ENCODE measurements at places on chromosomes 5 and 9. TPM values are rescaled to one million over a fixed set of nuclear protein-coding genes. Genes with fewer than 3 reads are reported as not detected.

The TAF11L10 gene
- not detected for total RNA-seq

The PCDHGA12 gene
- 22.3 TPM for total RNA-seq

The FREM1 gene
- total RNA-seq = 0.56 TPM

The ANGPTL2 gene
- 56.7 TPM for total RNA-seq

The PDE4D gene
- 15.5 TPM for total RNA-seq

The VLDLR gene
- total RNA-seq = 3.0 TPM

The SLC6A18 gene
- total RNA-seq = not detected

The TSSK1B gene
- 0.13 TPM for total RNA-seq

The PAIP2 gene
- 54.9 TPM for total RNA-seq

The PCDHGA4 gene
- 4.0 TPM for total RNA-seq

The LCN15 gene
- not detected for total RNA-seq

The TRPM6 gene
- not detected for total RNA-seq

The C9orf50 gene
- 0.13 TPM for total RNA-seq

The MYO10 gene
- total RNA-seq = 42.0 TPM

The ESM1 gene
- total RNA-seq = 406 TPM

The ARHGEF28 gene
- total RNA-seq = 18.7 TPM

The PCSK1 gene
- 0.81 TPM for total RNA-seq

Data from aortic smooth muscle cell (primary cell).